ENCODE measurements at places on chromosomes 16 and 17.
A peak's percentile ranks its signal among the peaks of the same experiment; 100 is the strongest.

DNA sequence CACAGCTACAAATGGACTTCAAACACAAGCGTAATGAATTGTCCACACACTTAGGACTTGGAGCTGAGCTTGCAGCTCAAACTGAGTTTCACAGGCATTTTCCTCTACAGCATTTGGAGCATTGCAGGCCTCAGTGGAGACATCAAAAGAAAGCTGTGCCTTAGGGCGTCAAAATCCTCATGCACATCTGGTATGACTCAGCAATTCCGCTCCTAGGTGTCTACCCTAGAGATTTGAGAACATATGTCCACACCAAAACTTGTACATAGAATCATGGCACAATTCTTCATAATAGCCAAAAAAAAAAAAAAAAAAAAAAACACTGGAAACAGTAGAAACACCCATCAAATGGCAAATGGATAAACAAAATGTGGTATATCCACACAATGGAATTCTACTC lies 47.1 kb downstream of the GP2 start:
- no peak for DNase-seq

DNA sequence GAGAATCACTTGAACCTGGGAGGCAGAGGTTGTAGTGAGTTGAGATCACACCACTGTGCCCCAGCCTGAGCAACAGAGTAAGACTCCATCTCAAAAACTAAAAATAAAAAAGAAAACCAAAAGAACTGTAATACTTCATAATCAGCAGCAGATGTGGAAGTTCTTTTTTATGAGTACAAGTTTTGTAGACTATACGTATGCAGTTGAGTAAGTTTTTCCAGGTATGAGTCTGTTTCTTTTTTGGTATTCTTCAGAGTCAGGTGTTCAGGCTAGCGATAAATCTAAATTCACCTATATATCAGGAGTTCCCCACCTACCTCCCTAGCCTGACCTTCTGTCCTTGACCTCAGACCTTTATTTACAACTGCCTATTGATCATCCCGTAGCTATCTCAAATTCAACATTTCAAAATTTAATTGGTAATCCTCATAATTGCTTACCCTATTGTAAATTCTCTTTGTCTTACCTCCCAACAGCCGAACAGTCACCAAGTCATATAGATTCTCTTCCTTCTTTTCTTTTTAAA lies 10.7 kb downstream of the DCTN5 start:
- no peak for DNase-seq

DNA sequence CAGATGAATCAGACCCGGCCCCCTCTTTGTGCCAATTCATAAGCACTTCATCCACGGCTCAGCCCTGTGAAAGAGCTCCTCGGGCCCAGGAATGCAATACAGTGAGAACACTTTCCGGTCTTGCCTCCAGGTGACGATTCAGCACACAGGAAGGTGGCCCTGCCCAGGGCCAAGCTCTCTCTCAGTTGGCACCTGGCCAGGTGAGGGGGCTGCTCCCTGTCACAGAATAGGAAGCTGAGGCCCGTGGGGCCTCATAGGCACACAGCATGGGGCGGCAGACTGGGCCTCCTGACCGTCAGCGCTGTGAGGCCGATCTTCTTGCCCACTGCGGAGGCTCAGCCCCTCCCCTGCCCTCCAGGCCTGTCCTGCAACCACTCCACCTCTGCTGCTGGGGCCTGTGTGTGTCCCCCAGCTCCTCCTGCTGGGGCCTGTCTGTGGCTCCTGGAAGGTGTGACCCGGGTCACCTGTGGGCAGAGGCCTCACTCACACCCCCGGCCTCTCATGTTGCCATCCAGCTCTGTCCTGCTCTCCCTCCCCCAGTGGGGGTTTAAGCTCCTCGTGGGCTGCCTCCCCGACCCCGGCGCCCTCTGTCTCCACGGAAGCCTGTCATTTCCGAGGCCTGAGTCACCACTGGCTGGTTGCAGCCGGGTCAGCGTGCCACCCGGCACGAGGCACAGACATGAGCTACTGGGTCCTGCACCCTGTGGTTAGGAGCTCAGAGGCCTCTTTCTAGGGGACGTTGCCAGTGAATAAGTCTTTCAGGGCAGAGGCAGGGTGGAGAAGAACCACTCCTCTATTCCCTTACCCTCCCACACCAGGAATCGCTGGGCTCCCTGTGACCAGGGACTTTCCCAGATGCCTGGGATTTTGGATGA lies 114.4 kb downstream of the SEC14L1 start:
- DNase-seq = no peak

DNA sequence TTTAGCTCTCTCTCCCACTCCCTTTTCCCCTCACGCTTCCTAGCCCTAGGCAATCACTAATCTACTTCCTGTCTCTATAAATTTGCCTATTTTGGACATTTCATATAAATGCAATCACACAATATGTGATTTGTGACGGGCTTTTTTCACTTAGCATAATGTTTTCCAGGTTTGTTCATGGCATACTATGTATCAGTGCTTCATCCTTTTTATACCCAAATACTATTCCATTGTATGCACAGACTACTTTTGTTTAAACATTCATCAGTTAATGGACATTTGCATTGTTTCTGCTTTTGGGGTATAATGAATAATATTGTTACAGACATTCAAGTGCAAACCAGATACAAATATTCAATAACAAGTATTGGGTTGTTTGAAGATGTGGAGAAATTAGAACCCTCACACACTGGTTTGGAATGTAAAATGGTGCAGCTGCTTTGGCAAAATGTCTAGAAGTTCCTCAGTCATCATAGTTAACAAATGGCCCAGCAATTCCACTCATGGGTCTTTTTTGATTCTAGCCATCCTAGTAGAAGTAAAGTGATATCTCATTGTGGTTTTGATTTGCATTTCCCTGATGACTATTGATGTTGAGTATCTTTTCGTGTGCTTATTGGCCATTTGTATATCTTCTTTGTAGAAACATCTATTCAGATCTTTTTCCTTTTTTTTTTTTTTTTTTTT lies 67.7 kb downstream of the TBX4 start:
- no peak for DNase-seq

- DNase-seq = peak; percentile 75
These were observed 8.5 kb downstream of the HASPIN start for GRCh38 chr17:3732210-3732621.

DNA sequence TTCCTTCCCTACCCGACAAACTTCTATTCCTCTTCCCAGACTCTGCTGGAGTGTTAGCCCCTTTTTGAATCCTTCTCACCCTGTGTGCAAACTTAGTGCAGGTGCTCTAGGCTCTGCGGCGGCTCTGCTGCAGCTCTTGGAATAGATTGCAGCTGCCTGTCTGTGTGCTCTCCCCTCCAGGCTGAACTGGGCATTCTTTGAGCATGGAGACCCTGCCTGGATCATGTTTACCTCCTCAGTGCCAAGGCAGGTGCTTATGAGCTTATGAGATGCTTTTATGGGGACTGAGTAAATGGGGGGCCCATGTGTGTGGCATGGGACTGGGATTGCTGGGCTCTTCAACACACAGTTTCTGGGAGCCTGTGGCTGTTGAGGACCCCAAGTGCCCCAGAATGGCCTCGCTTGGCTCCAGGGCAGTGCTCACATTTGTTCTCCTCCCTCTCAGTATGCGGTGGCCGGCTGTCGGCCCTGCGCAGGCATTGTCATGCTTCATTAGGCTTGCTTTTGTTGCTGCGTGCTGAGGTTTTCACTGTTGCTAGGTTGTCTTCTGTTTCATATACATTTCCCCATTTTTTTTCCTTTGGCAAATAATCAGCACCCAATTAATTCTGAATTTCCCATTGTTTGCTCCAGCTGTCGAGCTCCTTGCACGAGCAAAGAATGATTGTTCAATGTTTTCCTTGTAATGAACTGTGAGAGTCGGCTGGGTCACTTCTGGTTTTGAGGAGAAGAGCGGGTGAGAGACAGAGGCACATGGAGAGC lies 185.5 kb upstream of the NLRP1 start:
- DNase-seq = no peak

DNA sequence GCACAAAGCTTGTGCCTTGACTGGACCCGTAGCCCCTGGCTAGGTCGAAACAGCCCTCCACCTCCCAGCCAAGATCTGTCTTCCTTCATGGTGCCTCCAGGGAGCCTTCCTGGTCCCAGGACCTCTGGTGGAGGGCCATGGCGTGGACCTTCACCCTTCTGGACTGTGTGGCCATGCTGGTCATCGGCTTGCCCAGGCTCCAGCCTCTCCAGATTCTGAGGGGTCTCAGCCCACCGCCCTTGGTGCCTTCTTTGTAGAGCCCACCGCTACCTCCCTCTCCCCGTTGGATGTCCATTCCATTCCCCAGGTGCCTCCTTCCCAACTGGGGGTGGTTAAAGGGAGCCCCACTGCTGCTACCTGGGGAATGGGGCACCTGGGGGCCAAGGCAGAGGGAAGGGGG lies 3.5 kb downstream of the CTRL start:
- no peak for DNase-seq

GRCh38 chr16:9595393-9595792 lies 503.9 kb downstream of the HAPSTR1 start:
- DNase-seq = no peak

DNA sequence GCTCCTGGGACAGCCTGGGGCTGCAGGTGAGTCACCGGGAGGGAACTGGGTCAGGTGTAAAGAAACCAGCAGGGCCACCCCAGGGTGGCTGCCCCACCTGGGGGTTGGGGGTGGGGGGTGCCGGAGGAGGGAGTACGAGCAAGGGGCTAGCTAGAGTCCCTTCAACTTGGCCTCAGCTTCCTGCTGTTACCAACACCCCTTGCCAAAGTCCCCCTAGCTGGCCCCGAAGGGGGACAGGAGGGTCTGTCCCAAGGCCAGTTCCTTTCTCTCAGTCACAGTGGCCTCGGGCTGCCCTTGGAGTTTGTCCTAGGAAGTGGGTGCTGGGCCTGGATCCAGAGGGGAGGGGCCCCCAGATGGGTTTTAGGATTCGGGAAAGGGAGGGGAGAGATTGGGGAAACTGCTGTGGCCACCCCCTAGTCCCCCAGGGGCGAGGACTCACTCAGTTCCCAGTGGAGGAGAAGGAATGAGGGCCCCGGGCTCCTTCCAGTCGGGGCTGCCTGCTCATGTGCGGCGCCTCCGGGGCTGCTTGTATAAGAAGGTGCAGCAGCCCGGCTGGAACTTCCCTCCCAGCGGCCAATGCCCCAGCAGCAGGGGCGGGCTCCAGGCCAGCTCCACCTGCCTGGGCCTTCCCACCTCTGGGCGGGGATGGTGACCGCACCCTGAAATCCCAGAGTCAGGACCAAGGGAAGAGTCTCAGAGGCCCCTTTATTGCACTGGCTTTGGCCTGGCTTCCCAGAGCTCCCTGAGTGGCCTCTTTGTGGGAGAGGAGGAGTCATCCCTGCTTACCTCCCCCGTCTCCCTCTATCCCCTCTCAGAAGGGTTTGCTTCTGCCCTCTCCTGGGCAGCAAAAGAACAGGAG lies 7.3 kb downstream of the ARHGAP27 start:
- peak; percentile 57 for DNase-seq

GRCh38 chr17:1882836-1883235 lies 53.0 kb downstream of the RPA1 start:
- DNase-seq = peak; percentile 50

GRCh38 chr16:89921702-89922476 lies 1.3 kb upstream of the TUBB3 start:
- no peak for DNase-seq

GRCh38 chr17:48592057-48592514 lies 1.5 kb downstream of the HOXB5 start:
- no peak for DNase-seq

GRCh38 chr16:81693041-81693743 lies 85.9 kb upstream of the PLCG2 start:
- no peak for DNase-seq

- no peak for DNase-seq
These were observed 265.5 kb upstream of the CCL2 start for GRCh38 chr17:33989361-33990148.

- no peak for DNase-seq
These were observed 9.0 kb upstream of the C16orf95 start for GRCh38 chr16:87326151-87326571.

DNA sequence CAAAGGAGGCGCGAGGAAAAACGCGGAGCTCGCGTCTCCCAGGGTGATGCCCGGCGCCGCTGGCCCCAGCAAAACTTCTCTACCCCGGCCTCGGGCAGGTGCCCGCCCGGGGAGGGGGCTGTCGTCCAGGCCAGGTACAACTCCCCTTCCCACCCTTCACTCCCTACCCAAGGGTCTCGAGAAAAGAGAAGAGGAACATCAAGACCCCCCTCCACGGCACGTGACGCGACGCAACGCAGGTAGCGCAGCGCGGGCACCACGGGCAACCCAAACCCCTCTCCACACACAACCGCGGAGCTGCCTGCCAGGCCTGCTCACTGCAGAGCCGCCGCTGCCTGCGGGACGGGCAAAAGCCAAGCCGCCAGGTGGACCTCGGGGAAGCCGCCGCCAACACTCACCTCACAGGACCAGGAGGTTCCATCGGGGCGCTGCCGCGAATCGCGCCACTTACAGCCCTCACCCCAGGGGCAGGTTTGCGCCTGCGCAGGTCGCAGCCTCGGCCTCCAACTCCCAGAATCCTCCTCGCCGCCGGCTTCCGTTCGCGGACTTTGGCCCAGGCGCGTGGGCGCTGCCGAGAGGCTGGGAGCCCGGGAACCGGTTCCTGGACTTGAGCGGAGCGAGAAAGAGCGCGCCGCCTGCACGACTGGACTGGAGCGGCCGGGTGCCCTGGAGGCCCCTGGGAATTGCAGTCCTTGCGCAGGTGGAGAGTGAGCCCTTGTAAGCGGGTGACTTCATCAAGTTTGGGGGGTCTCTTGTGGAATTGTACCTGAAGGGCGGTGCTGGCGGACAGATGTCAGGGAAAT lies at the start of gene ZNF232:
Gene ZNF232 (minus strand): TSS at position 477 of the 803 bp plus-strand sequence. CDS start 56 bp downstream, at position 421.
- peak; percentile 96 for DNase-seq

DNA sequence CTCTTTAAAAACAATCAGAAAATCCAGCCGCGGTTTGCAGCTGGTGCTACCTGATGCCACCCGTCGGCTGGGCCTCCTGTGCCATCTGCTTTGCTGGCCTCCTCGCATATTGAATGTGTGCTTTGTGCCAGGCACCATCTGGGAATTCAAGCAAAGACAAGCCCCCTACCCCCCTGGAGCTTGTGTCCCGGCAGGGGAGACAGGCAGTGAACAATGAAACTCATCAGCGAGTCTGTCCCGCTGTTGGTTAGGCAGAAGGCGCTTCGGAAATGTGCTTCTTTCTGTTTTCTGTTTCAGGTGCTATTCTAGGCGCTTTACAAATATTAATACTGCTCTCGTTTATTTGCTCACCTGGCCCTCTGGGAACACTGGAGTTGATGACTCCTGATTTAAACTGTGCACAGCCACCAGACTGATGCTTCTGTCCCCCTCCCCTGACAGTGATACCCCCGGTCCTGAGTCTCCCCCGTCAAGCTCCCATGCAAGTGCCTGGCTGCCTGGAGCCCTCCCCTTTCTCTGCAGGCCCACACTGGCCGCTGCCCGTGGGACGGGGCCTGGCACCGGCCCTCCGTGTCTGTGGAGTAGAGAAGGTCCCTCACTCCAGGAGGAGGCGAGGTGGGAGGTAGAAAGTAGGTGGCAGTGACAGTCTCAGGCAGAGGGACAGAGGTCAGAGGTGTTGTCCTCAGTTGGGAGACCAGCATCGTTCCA lies 126.1 kb upstream of the PLCG2 start:
- peak; percentile 64 for DNase-seq

GRCh38 chr17:36793976-36794375 lies 143.3 kb upstream of the LHX1 start:
- DNase-seq = no peak

Measured in GM13977 (cell line).